ENCODE measurements at places on chromosomes 7 and 10.

DNA sequence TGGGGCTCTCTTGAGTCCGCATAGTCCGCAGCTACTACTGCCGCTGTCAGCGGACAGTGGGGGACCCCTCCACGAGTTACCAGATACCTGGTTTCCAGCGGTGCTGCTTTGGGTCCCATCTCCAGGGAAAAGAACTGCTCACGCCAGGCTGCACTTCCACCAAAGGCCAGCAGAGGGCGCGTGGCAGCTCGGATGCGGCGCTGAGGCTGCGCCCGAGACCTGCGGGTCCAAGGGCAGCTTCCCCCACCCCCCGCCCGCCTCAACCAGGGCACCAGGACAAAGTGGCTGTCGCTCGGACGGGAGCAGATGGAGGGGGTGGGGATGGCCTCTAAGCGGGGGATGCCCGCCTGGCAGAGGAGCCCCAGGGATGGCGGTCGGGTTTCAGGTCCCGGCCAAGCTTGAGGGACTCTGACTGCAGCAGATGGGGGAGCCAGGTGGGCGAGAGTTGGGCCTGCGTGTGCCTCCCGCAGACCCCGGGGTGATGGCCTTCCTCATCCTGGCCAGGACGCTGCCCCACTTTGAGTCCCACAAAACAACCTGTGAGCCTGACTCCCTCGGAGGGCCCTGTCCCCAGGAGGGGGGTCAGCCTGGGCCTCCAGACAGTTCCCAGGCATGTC is 23.8 kb upstream of the ZNF735 start:
- peak; percentile 23 for DNase-seq

- no peak for DNase-seq
Measured at GRCh38 chr7:31595390-31595789, 81.5 kb downstream of the ITPRID1 start.

DNA sequence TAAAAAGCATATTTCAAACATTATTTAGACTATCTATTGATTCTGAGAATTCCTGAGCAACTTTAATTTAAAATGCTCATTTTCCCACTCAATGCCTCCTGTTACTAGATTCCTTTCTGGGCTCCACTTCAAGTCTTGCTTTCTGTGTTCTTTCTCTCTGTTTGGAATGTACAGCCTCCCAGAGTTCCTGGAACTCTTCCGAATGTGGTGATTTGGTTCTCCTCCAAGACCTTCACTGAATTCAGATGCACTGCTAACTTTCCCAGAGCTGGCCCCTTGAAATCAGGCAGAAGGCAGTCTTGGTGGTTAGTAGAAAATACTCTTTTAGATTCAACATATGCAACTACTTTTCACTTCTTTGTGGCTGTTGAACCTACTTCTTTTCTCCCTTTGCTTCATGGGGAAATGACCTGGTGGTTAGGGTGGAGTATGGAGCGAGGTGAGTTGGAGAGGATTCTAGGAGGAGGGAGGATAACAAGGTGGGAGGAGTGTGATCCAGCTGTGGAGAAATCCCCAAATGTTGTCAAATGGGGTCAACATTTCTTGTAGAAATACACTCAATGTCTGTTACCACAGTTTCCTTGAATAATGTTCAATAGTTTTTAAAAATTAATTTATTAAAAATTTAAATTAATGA is 27.9 kb upstream of the CCDC7 start:
- DNase-seq = no peak

- no peak for DNase-seq
Measured at GRCh38 chr10:61974601-61975390, 73.3 kb downstream of the ARID5B start.

DNA sequence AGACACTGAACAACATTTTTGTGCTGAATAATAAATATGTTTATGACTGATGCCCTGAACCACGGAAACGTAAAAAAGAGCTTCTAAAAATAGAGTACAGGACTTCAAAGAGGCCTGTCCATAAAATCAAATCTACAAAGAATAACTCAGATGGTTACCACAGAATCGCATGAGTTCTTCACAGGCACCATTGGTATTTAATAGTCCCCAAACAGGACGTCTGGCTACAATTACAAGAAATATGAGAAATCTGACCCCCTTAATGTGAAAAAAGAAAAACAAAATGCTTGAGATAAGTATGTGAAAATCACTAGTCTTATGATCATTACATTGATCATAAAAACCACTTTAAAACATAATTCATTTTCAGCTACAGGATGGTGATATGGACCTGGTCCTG is 20.8 kb downstream of the CYTH3 start:
- no peak for DNase-seq

GRCh38 chr7:3957472-3958108 is 656.5 kb downstream of the SDK1 start:
- no peak for DNase-seq

DNA sequence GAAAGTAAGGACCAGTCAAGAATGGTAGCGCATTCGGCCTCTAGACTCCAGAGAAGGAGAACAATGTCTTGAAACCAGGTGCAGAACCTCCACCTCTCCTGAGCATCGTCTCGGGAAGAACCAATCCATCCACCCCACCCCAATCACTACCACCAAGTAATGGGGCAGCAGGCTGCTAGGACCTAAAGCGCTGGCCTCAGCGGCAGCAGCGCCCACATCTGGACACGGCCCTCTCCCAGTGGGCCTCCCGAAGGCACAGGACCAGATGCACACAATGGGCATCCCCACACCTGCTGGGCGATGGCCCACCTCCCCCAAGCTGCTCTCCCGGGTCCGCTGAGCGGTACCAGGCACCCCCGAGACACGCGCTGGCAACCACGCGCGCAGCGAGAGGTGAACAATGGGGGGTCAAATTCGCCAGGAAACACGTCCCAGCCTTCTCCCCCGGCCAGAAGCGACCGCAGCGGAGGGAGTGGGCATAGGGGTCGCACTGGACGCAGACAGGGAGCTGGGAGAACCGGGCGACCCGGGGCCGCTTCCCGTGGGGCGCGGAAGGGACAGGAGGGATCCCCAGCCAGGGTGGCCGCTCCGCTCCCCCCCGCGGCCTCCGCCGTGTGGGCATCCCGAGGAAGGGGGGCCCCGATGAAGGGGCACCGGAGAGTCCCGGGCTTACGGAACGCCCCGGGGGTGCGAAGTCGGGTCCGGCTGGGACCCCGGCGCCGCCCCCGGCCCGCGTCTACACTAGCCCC is 506 bp downstream of the CTTNBP2 start:
- peak; percentile 37 for DNase-seq

GRCh38 chr10:94103801-94104221 is 110.1 kb downstream of the PLCE1 start:
- no peak for DNase-seq

- no peak for DNase-seq
Measured at GRCh38 chr10:32972929-32973328, 14.9 kb upstream of the ITGB1 start.
